CD14-positive monocyte (primary cell): ENCODE measurements at places on chromosomes 2 and 18.
A peak's percentile ranks its signal among the peaks of the same experiment; 100 is the strongest.

DNA sequence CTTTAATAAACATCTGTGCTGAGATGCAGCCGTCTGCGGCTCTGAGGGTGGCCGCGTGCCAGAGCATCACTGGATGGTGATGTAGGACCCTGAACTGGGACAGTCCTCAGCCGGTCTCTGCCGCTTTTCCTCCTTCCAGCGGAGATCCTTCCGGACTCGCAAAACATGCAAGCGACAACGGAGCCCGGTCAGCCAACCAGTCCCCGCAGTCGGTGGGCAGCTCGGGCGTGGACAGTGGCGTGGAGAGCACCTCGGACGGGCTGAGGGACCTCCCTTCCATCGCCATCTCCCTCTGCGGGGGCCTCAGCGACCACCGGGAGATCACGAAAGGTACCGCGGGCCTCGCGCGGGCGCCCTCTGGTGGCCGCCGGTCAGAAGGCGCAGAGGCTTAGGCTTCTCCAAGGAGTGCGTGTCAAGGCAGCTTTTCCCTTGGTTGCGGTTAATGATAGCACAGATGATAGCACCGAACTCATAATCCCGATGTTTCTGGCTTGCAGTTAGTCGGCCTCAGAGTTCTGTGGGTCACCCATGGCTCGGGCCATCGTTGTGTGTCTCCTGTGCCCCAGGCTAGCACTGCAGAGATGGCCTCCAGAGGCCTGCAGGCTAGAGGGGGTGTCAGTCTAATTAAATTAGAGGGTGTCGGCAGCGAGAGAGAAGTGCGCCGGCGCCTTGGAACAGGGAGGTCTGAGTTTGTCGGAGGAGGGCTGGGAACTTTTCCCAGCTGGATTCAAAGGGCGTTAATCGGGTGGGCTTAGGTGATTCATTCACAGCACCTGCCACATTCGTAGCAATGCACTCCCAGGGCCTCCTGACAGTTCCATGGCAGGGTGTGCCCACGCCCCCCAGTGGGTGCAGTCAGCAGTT lies 38.5 kb downstream of the LPIN1 start:
- no peak for DNase-seq

GRCh38 chr18:74351354-74351753 lies 35.7 kb downstream of the C18orf63 start:
- DNase-seq = peak; percentile 41

- DNase-seq = no peak
Measured at GRCh38 chr18:59461171-59461570, 102.1 kb upstream of the LMAN1 start.

GRCh38 chr2:234286118-234286598 lies 210.7 kb downstream of the ARL4C start:
- no peak for DNase-seq

GRCh38 chr2:71937396-71937795 lies 210.3 kb downstream of the CYP26B1 start:
- DNase-seq = no peak
